Activated CD4-positive, CD25-positive, alpha-beta regulatory T cell treated with anti-CD3 and anti-CD28 coated beads, Interleukin-2, amount 50 U/mL, for 16 hours (primary cell): ENCODE measurements at places on chromosomes 2 and 18.

- DNase-seq, result no peak
Observed at GRCh38 chr18:23835506-23835905, 146.3 kb downstream of the LAMA3 start.

DNA sequence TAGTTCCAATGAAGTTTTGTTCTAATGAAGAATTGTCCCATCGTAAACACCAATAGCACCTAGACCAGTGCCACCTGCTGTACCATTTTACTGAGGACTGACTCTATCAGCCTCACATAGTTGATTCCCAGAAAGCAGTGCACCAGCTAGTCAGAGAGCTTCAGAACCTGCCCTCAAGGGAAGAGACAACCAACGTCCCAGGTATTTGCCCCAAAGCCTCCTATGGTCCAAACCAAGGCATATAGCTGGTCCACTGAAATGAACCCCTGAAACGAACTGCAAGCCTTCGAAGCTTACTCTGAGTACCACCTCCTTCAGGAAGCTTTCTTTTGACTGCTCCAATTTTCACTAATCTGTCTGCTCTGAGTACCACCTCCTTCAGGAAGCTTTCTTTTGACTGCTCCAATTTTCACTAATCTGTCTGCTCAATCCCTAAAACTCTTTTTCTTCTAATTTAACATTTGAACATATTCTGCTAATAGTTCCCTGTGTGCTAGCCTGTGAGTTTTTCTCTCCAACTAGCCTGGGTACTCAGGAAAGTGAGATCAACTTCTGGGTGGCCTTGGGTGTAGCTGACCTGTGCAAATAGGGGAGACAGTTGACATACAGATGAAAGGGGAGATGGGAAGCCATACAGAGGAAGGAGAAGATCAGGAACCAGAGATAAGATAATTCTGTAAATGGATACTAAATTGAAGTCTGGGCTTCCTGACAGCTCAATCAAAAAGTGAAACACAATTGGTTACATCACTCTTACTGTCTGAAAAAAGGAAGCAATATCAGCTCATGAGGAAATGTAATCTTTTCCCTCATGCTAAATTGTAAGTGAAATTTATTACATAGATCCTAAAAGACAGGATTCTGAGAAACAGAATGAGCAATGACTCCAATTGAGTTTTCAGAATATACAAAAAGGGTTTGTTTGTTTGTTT, 33.5 kb upstream of the EML4 start:
- no peak for DNase-seq

DNA sequence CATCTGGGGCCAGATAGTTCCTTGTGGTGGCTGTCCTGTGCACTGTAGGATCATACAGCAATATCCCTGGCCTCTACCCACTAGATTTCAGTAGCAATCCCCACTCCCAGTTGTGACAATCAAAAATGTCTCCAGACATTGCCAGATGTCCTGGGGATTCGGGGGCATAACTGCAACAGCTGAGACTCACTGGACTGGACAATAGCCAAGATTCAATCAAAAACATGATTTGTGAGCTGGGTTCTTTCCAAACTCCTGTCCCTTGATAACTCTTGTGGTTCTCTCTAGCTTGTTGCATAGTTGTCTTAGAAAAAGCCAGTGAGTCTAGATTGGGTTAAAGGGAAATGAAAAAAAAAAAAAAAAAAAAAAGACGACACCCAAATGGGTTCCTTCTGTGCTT, 293.4 kb downstream of the CELF4 start:
- no peak for DNase-seq

DNA sequence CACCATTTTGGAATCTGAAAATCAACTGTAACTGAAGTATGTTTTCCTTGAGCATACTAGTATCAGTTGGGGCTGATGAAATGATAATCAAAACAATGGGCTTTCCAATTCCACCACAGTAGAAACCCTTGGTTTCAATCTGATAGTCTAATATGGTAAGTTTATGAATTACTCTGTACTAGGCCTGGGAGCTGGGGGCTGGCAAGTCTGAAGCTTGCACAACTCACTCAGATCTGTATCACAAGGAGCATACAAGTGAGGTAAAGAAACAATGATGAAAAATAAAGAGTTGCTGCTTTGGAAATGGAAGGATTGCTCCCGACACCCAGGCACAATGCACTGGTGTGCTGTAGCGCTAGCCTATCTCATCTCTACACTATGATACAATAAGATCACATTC, 19.4 kb downstream of the ZEB2 start:
- no peak for DNase-seq

- DNase-seq, result no peak
Observed at GRCh38 chr18:49016648-49017539, 66.1 kb upstream of the SMAD7 start.

- no peak for DNase-seq
Observed at GRCh38 chr2:167135706-167136105, 247.4 kb downstream of the XIRP2 start.

- DNase-seq, result no peak
Observed at GRCh38 chr18:11909591-11910026, 1.5 kb upstream of the MPPE1 start.

GRCh38 chr2:64273524-64274398, 129.5 kb upstream of the PELI1 start:
- no peak for DNase-seq

GRCh38 chr2:88400037-88400767, 52.3 kb downstream of the FOXI3 start:
- DNase-seq, result no peak

DNA sequence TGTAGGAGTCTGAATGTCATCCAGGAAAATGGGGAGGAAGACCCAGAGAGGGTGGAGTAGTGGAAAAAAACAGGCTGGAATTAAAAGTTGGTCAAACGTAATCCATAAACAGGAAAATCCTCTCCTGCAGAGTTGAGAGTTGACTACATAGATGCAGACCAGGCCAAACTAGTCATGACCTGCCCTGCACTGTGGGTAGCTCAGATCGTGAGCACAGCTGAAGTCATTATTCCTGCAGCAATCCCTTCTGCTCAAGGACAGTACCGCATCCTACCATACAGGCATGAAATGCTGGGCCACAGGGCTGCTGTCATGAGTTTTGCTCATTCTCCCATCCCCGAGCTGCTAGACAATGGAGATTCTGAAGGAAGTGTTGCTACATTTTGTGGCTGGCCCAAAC, 352.2 kb downstream of the EN1 start:
- DNase-seq, result no peak

- DNase-seq, result no peak
Observed at GRCh38 chr2:148901142-148901541, 26.1 kb downstream of the KIF5C start.

- DNase-seq, result no peak
Observed at GRCh38 chr18:59049721-59050660, 89.7 kb upstream of the SEC11C start.
